ENCODE measurements at places on chromosomes 6 and 20.
A peak's percentile ranks its signal among the peaks of the same experiment; 100 is the strongest.

- peak; percentile 32 for DNase-seq
These were observed 33.3 kb upstream of the THEMIS start for GRCh38 chr6:127933852-127934840.

DNA sequence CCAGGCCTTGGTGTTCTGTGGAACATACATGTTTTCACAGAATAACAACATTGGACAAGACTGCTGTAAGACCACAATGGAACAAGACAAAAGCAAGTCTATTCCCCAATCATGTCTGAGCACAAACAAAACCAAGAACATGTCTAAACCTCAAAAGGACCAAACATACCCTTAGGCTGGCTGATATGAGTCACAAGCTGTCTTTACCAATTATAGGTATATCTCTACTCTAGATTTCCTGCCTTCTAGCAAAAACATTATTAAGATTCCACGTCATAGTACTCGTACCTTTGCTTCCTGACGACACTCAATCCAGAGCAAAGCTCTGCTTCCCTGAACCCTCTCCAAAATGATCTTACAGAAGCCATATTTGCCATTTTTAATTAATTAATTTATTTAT is 15.4 kb upstream of the L3MBTL1 start:
- DNase-seq = no peak

DNA sequence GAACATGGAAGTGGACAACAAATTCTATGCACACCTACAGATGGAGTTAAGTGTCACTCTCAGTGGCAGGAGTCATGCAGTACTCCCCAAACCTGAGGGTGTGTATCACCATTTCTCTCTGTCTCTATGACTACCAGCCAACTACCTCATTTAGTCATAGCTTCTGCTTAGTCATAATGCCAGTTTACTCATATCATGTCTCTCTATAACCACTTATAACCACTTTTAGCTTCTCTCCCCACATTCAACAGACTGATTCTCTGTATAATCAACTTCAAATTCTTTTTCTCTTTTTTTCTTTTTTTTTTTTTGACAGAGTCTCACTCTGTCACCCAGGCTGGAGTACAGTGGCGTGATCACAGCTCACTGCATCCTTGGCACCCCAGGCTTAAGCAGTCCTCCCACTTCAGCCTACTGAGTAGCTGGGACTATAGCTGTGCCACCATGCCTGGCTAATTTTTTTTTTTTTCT is 13.8 kb upstream of the GTF3C6 start:
- DNase-seq = peak; percentile 57

- no peak for DNase-seq
These were observed 39.0 kb downstream of the B4GALT5 start for GRCh38 chr20:49674383-49675352.
